ENCODE measurements at places on chromosomes 3 and 15. TPM values are rescaled to one million over a fixed set of nuclear protein-coding genes. Genes with fewer than 3 reads are reported as not detected.

Gene DUOX1
- total RNA-seq, result 0.68 TPM

Gene PLA2G4E
- total RNA-seq, result not detected

- no peak for DNase-seq
Measured at GRCh38 chr3:174659511-174659910, 199.6 kb upstream of the NAALADL2 start.

DNA sequence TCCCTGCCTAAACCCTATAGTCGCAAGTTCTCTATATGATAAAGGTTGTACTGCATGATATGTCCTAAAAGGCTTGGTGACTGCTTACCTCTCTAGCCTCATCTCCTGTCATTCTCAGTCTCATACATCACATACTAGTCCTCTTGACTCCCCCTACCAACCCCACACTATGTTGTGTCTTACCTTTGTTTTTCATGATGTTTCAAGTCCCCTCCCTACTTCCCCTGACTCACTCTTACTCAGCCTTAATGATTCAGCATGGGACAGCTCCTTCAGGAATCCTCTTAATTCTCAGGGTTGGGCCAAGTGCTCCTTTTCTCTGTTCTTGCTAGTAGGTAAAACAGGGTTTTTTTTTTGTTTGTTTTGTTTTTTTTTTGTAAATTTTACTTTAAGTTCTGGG, 49.6 kb downstream of the SLMAP start:
- no peak for DNase-seq

GRCh38 chr3:171301998-171302397, 158.2 kb downstream of the TNIK start:
- DNase-seq, result no peak

DNA sequence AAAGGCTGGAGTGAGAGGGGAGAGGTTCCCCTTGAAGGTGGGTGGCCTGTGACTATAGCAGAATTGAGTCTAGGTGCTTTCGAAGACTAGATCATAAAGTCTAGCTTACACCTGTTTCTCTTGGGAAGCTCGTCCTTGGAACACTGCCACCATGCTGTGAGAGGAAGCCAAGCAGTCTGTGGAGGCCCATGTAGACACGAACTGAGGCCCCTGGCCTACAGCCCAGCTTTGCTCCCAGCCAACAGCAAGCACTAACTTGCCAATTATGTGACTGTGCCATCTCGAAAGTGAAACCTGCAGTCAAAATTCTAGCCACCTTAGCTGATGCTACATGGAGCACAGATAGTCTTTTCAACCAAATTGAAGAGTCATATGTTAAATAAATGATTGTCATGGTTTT, 190.5 kb upstream of the NECTIN3 start:
- no peak for DNase-seq

Gene NEK11
- 10.3 TPM for total RNA-seq

Gene PML
- 138 TPM for total RNA-seq

Data from thoracic aorta (tissue), 2 donors.